ENCODE measurements at places on chromosomes 6 and 20. TPM values are rescaled to one million over a fixed set of nuclear protein-coding genes. Genes with fewer than 3 reads are reported as not detected.

- no peaks in the 10 kb centered on the region for H3K27me3 ChIP-seq
- H3K27ac ChIP-seq, result no peak overlapping the region
These were observed 991.4 kb downstream of the EYS start for GRCh38 chr6:64715624-64716023.

- H3K27ac ChIP-seq, result no peak overlapping the region
- no peak overlapping the region for H3K4me3 ChIP-seq
- H3K27me3 ChIP-seq, result no peaks in the 10 kb centered on the region
- no peaks in the 10 kb centered on the region for H3K36me3 ChIP-seq
These were observed 46.0 kb upstream of the PTPN1 start for GRCh38 chr20:50464026-50464724.

The COX4I2 gene
- not detected for total RNA-seq

GRCh38 chr6:52538901-52539354 lies 37.9 kb downstream of the TRAM2 start:
- H3K4me1 ChIP-seq, result peaks cover 32% of the 10 kb centered on the region
- DNase-seq, result no peak
- no peak overlapping the region for H3K4me3 ChIP-seq

DNA sequence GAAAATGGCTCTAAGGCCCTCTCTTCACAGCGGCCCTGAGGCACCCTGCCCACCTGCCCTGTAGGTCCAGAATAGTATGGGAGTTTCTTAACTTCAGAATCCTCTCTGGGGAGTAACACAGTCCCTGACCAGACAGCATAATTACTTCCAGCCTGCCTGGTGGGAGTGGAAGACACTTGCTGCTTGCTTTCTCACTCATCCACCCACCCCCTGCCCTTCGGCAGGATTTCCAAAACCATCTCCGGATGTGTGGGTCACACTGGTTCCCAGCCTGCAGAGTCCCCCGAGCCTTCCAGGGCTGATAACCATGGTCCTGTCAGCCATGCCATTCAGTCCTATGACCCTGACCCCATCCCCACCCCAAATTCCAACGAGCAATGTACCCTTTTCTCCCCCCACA lies 5.4 kb downstream of the SLC29A1 start:
- H3K36me3 ChIP-seq, result peaks cover 4% of the 10 kb centered on the region
- H3K27ac ChIP-seq, result no peak overlapping the region
- H3K4me3 ChIP-seq, result no peak overlapping the region
- peaks cover 28% of the 10 kb centered on the region for H3K4me1 ChIP-seq

DNA sequence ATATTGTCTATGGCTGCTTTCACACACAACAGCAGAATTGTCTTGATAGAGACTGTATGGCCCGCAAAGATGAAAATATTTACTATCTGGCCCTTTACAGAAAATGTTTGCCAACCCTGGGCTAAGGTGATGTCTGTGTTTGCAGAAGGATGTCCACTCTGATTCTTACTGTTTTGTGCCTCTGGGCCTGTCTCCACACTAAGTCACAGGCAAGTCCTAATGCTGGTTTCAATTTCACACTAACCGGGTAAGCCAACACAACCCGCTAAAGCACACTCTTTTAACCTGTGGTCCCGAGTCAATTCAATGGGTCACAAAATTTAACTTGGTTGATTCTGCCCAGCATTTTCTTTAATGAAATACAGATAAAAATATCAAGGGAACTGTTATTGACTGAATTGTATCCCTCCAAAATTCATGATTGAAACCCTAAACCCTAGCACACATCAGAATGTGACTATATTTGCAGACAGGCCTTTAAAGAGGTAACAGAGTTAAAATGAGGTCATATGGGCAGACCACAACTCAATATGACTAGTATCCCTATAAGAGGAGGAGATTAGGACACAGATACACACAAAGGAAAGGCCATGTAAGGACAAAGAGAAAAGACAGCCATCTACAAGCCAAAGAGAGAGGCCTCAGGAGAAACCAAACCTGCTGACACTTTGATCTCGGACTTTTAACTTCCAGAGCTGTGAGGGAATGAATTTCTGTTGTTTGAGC lies 78.4 kb downstream of the FYN start:
- H3K4me3 ChIP-seq, result no peak overlapping the region
- DNase-seq, result no peak
- H3K36me3 ChIP-seq, result no peaks in the 10 kb centered on the region
- no peaks in the 10 kb centered on the region for H3K27me3 ChIP-seq

DNA sequence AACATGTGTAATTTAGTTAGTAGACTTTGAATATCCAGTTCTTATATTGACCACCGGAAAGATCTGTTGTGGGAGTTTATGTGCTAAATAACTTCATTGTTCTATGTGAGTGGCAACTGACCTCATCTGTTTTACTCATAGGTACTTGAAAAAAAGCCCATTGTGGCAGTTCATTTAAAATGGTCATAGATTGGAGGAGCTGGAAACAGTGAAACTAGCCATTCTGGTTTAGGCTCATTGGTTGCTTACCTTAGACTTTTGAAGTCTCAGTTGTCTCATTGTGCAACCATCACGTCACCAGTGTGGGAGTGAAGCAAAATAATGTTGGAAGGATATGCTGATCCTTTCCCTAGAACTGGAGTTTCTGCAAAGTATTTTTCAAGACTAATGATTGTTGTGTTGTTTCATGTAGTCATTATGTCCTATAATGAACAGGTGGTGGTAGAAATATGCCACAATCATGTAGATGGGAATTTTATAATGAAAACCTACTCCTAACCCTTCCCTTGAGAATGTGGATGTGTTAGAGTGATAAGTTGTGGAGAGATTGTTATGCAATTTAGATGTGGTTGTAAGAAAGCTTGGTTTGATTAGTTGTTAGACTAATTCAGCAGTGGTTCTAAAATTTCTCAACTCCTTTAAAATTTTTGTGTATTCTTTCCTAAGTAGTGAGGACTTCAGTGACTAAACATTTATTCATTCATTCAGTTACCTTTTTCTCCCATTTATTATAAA lies 18.3 kb downstream of the DSP start:
- H3K27me3 ChIP-seq, result no peaks in the 10 kb centered on the region
- H3K36me3 ChIP-seq, result peaks cover 7% of the 10 kb centered on the region
- H3K4me1 ChIP-seq, result no peaks in the 10 kb centered on the region
- no peak for DNase-seq

- no peak overlapping the region for H3K27ac ChIP-seq
- H3K4me1 ChIP-seq, result no peaks in the 10 kb centered on the region
These were observed 133.7 kb upstream of the GMDS start for GRCh38 chr6:2378891-2379652.

The MICB gene
- 20.8 TPM for total RNA-seq

The CCN6 gene
- total RNA-seq, result not detected

DNA sequence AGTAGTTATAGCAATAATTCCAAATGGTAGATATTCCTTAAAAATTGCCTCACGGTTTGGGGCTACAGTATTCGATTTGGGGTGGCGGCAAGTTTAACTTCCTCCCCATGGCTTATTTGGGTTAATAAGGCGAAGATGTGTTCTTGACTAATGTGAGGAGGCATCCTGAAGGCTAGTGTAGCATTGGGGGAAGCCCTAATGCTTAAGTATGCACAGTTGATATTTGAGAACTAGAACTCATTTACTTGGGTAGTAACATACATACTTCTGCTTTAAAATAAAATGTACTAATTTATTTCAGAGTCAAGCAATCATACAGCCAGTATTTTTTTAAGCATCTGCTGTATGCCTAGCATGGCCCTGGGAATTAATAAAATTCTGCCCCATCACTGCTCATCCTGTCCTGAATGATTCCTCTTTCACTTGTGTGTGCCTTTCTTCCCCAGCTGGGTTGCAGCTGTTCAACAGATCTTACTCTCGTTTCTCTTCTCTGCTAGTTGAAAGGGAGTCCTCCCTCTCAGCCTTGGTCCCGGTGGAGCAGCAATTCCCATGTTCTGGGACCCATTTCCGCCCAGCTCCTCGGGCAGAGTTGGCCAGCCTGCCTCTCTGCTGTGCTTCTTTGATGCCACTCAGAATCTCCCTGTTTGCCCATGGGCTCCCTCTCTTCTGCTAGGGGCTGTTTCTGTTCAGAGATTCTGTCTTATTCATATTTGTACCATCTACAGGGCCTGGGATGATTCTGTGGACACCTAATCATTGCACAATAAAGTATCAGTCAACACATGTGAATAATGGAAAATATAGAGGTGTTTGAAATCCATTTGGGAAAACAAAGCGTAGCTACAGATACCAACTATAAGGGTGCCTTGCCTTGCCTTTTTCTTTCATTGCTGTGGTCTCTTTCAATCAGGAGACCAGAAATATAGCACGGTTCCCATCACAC lies 104.8 kb downstream of the ARID1B start:
- H3K36me3 ChIP-seq, result no peaks in the 10 kb centered on the region
- no peak overlapping the region for H3K27ac ChIP-seq
- peaks cover 70% of the 10 kb centered on the region for H3K4me1 ChIP-seq

DNA sequence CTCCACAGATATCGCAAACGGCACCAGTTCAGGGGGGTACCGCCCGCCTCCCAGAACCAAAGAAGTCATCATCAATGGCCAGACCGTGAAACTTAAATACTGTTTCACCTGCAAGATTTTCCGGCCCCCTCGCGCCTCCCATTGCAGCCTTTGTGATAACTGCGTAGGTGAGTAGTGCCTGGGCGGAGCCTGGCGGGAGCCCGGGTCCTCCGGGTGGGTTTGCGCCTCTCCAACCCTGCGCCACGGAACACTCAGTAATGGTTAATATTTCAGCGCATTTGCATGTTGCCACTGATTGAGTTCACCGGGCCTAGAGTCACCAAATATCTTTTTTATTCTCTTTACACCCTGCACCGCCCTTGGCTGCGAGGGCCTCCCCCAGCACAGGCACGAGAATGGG lies 212.0 kb downstream of the ZDHHC14 start:
- H3K36me3 ChIP-seq, result peaks cover 21% of the 10 kb centered on the region
- H3K27ac ChIP-seq, result no peak overlapping the region
- no peaks in the 10 kb centered on the region for H3K4me1 ChIP-seq

DNA sequence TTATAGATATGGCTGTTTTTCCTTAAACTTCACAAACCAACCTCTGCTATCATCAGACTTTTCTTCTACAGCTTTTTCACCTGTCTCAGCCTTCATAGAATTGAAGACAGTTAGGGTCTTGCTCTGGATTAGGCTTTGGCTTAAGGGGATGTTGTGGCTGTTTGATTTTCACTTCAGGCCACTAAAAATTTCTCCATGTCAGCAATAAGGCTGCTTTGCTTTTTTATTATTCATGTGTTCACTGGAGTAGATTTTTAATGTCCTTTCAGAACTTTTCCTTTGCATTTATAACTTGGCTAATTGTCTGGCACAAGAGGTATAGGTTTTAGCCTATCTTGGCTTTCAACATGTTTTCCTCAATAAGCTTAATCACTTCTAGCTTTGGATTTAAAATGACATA lies 392.6 kb downstream of the RFPL4B start:
- DNase-seq, result no peak
- no peak overlapping the region for H3K27ac ChIP-seq
- H3K4me3 ChIP-seq, result no peak overlapping the region
- no peaks in the 10 kb centered on the region for H3K27me3 ChIP-seq
- H3K36me3 ChIP-seq, result no peaks in the 10 kb centered on the region

- H3K27me3 ChIP-seq, result no peaks in the 10 kb centered on the region
- H3K27ac ChIP-seq, result no peak overlapping the region
These were observed 78.6 kb upstream of the PLN start for GRCh38 chr6:118469468-118469867.

- H3K27ac ChIP-seq, result no peak overlapping the region
- H3K36me3 ChIP-seq, result no peaks in the 10 kb centered on the region
- H3K27me3 ChIP-seq, result peaks cover 26% of the 10 kb centered on the region
- DNase-seq, result peak; percentile 97
- peaks cover 33% of the 10 kb centered on the region for H3K4me1 ChIP-seq
These were observed 558 bp downstream of the XKR7 start for GRCh38 chr20:31968291-31969126.

The LGSN gene
- 0.45 TPM for total RNA-seq

The CALHM4 gene
- not detected for total RNA-seq

DNA sequence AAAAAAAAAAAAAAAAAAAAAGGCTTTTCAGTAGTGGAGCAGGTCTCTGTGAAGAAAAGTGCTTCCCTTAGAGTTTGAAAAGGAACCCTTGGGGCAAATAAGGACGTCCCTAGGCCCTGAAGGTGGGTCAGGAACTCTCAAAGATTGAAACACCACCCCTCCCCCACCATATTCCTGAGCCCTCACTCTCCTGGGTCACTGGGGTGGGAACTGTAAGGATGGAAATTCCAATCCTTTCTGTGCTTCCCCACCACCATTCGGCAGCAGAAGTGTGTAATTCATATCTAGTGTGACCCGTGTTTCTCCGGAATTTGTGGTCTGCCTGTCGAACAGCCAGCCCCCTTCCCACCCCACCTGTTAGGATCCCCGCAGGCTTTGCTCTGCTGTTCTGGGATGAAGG lies 12.3 kb downstream of the CDYL start:
- peaks cover 35% of the 10 kb centered on the region for H3K27me3 ChIP-seq
- H3K36me3 ChIP-seq, result no peaks in the 10 kb centered on the region
- no peak overlapping the region for H3K4me3 ChIP-seq
- H3K4me1 ChIP-seq, result peaks cover 61% of the 10 kb centered on the region
- H3K27ac ChIP-seq, result no peak overlapping the region
- DNase-seq, result peak; percentile 28

The CENPQ gene
- 20.2 TPM for total RNA-seq

- H3K4me3 ChIP-seq, result no peak overlapping the region
- DNase-seq, result no peak
These were observed 44.7 kb upstream of the DEK start for GRCh38 chr6:18309046-18309445.

DNA sequence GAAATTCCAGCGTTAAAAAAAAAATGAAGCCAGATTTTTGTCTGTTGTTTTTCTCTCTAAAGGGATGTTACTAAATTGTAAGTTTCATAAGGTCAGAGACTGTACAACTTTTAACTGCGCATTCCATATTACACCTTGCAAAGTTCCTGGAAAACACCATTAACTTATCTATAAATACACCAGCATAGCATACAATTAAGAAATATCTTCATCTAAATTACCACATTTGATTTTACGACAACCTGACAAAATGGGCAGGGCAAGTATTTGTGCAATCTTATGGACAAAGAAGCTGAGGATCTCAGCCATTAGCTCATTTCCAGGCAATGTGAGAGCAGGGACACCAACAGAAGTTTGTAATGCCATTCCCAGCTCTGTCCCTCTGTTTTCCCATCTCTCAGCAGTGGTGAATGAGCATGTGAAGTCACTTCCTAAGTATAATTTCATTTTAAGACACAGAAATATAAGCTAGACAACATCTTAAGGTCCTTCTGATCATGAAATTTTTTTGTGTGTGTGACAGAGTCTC lies 12.9 kb upstream of the GCM1 start:
- no peaks in the 10 kb centered on the region for H3K27me3 ChIP-seq
- no peak overlapping the region for H3K27ac ChIP-seq
- DNase-seq, result no peak
- no peaks in the 10 kb centered on the region for H3K4me1 ChIP-seq
- no peak overlapping the region for H3K4me3 ChIP-seq

The SIGLEC1 gene
- total RNA-seq, result not detected

The ANGPT4 gene
- 0.17 TPM for total RNA-seq

The BTNL2 gene
- not detected for total RNA-seq

The CRISP2 gene
- 0.50 TPM for total RNA-seq

The GRM4 gene
- 24.4 TPM for total RNA-seq

DNA sequence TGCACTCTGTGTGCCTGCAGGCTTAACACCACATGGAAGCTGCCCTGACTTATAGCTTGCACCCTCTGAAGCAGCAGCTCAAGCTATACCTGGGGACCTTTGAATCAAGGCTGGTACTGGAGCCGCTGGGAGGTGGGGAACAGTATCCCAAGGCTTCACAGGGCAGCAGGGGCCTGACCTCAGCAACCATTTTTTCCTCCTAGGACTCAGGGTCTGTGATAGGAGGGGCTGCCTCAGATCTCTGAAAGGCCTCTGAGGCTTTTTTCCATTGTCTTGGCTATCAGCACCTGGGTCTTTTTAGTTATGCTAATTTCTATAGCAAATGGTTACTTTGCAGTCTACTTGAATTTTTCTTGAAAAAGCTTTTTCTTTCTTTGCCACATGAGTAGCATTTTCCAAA lies 80.2 kb upstream of the OPRM1 start:
- H3K4me1 ChIP-seq, result no peaks in the 10 kb centered on the region
- no peaks in the 10 kb centered on the region for H3K36me3 ChIP-seq
- peak; percentile 35 for DNase-seq

All from GM23338 (cell line).